ENCODE measurements at places on chromosomes 7 and 10. TPM values are rescaled to one million over a fixed set of nuclear protein-coding genes. Genes with fewer than 3 reads are reported as not detected.
A peak's percentile ranks its signal among the peaks of the same experiment; 100 is the strongest.

DNA sequence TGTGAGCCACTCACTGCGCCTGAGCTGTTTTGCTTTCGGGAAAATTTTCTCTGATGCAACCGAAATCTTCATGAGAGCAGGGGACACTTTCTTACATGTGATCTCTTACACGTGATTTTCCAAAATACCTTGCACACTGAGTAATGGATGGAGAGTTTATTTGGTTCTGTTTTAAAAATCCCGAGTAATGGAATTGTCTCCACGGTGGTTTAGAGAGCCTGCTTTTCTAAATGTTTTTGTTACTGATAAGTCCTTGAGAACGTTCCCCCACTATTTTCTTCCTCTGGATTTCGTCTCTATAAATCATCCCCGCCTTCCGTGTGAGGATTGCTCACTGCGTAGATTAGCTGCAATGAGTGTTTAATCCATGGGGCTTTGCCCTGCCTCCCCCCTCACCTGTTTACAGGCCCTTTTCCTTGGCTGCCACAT lies 25.7 kb downstream of the CAMK1D start:
- DNase-seq, result no peak

- DNase-seq, result no peak
Measured at GRCh38 chr10:85524001-85524666, 842.5 kb downstream of the GRID1 start.

DNA sequence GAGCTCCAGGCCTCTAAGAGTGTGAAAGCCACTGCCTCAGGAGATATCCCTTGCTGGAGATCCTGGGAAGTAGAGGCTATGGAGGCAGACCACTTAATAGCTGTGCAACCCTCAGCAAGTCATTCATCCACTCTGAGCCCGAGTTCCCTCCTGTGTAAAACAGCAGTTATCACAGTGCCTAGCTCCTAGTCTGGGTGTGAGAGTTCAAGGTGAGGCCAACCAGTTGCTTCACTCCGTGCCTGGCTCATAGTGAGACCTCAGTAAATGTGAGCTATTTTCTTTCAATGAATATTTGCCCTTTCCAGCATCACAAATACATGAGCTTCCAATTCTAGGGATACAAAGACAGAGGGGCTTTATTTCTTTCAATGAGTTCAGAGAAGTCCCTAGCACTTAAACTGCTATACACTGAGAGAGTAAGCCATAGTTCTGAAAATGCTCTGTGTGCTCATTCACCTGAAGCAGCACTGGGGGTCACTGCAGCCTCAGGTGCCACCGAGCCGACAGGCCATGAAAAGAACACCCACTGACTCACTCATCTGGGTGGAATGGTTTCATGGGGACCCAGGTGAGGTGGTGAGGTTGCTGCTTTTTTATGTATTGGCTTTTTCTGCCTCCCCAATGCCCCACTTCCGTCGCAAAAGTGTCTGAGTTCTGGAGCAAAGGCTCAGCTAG lies 259.8 kb downstream of the KCNMA1 start:
- no peak for DNase-seq

DNA sequence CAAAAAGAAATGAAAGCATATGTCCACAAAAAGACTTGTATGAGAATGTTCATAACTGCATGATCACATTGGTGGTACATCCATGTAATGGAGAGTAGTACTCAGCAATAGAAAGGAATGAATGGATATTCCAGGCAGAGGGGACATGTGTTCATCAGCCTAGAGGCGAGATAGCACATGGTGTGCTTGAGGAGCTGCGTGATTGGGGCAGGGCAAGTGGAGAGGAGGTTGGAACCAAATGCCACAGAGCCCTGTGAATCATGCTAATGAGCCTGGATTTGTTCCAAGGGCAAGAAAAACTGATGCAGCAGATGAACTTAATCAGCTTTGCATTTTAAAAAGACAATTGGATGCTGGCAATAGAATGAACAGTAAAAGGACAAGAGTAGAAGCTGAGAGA lies 73.3 kb downstream of the C10orf90 start:
- DNase-seq, result no peak

- no peak for DNase-seq
Measured at GRCh38 chr10:26733750-26734568, 36.5 kb downstream of the PDSS1 start.

DNA sequence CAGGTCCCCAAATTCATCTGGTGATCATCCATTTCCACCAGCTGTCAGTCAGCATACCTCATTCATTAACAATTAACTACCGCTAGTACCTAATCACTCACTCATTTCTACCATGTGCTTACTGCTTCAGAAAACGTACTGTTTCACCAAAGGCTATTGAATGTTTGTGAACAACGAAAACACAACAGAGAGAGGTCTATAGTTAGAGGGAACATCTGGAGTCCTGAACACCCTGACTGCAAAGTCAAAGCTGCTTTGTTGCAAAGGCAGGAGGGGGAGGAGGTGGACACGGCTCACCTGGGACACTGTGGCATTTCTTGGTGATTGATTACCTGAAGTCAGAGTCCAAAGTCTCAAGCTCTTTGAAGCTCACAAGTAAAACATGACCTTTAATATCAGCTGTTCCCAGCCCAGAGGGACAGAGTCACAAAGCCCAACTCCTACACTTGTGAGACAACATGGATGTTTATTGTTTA lies 342.3 kb upstream of the ADARB2 start:
- DNase-seq, result peak; percentile 28

GRCh38 chr10:20257422-20257821 lies 441.2 kb downstream of the PLXDC2 start:
- DNase-seq, result no peak

GRCh38 chr10:125153703-125154490 lies 6.5 kb downstream of the CTBP2 start:
- no peak for DNase-seq

DNA sequence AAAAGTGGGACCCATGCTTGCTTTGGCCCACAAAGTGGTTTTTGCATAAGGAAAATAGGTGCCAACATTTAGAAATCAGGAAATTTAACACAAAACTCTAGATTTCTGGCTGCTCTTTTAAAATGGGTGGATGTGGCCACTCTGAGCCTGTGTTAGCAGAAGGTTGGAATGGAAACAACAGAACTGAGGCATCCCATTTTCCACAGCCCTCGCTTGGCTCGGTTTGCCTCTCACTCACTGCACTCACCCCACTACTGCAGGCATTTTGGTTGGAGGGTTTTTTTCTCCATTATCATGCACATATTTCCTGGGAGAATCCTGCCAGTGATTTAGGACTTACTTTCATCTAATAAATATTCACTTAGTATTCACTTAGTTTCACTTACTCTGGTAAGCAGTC lies 178.9 kb downstream of the BICC1 start:
- no peak for DNase-seq

GRCh38 chr10:100009793-100010676 lies at the start of gene DNMBP:
Gene DNMBP (minus strand): TSS chr10:100009947. CDS start chr10:99972124, 37,823 bp downstream.
- DNase-seq, result peak; percentile 78

- DNase-seq, result no peak
Measured at GRCh38 chr7:47725031-47725780, 143.3 kb upstream of the TNS3 start.

- DNase-seq, result no peak
Measured at GRCh38 chr7:158858592-158859503, 2.5 kb downstream of the DYNC2I1 start.

DNA sequence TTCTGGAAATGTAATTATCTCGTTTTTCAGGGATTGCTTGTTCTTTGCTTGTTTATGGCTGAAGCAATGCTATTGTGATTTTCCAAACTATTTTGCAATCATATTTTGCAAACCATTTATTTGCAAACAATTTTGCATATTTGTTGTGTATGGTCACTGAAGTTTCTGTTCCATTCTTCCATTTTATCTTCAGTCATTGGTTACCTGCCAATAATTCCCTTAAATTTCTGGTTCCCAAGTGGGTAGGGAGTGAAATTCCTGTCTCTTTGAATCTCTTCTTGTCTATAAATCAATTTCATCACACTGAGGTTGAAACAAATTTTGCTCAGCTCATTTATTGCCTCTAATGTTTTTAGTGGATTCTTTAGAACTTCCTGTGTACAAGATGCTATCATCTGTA lies 401.7 kb upstream of the VWC2 start:
- no peak for DNase-seq

GRCh38 chr7:94999069-94999351 lies 91.6 kb downstream of the PPP1R9A start:
- no peak for DNase-seq

GRCh38 chr7:130961128-130961601 lies 227.2 kb upstream of the KLF14 start:
- no peak for DNase-seq

GRCh38 chr10:92238586-92239098 lies 52.2 kb downstream of the CPEB3 start:
- peak; percentile 30 for DNase-seq

- no peak for DNase-seq
Measured at GRCh38 chr10:88125766-88126165, 262.3 kb downstream of the PTEN start.

GRCh38 chr7:5414916-5415315 lies 8.7 kb downstream of the TNRC18 start:
- DNase-seq, result no peak

GRCh38 chr10:46092524-46093081 lies 46.5 kb upstream of the MSMB start:
- no peak for DNase-seq

- DNase-seq, result no peak
Measured at GRCh38 chr7:155324012-155324917, 26.6 kb downstream of the INSIG1 start.

DNA sequence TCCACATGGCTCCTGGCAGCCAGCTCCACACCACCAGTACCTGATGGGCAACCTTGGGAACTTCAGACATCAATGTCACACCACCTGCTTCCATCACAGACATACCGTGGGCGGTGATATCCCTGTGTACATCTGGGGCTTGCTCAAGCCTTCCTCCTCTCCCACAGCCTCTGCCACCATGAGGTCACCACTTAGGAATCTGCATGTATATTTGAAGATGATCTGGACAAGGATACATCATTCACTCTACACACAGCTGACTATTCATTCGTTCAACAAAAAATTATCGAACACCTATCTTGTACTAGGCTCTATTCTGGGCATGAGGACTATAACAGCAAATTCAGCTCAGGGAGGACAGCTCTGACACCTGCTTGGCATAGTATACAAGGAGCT lies 6.8 kb downstream of the DLG5 start:
- no peak for DNase-seq

- DNase-seq, result no peak
Measured at GRCh38 chr7:106045586-106045985, 66.5 kb downstream of the SYPL1 start.

DNA sequence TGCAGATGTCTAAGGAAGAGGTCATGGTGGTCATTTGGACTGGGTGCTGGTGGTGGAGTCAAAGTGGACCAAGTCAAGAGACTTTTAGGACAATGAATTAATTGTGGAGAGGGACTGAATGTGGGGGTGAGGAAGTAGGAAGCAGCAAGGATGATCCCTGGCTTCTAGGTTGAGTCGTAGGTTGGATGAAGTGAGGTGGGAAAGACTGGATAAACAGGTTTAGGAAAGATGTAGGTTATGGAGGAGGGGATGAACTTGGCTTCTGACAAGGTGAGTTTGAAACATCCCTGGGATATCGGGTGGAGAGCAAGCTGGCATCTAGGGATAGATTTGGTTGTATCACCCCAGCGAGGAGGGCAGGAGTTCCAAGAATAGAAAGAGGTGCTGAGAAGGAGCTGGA lies 7.6 kb downstream of the SEMA4G start:
- DNase-seq, result no peak

- DNase-seq, result no peak
Measured at GRCh38 chr7:38858259-38858884, 50.6 kb downstream of the VPS41 start.

DNA sequence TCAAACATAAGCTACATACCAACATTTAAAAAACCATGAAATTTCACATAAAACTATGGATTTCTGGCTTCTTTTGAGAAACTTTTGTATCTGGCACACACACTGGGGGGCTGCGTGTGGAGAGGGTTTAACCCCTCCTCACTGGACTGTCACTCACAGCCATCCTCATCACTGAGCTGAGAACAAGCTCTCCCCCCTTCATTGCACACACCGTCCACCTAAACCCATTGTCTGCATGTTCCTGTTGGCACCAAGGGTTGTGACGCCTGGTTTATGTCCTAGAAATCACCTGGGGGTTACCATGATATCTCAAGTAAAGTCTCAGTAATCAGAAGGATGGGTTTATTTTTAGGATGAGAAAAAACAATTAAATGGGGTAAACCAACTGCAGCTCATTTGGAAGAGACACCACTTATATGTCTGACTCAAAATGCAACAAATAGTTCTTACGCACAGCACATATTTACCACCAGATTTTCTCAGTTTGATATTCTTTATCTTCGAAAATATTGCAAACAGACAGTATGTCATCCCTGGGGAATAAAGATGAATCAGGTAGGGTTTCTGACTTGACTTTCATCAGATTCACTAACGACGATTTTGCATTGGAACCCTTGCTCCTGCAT lies 218.5 kb upstream of the KLF6 start:
- DNase-seq, result no peak

DNA sequence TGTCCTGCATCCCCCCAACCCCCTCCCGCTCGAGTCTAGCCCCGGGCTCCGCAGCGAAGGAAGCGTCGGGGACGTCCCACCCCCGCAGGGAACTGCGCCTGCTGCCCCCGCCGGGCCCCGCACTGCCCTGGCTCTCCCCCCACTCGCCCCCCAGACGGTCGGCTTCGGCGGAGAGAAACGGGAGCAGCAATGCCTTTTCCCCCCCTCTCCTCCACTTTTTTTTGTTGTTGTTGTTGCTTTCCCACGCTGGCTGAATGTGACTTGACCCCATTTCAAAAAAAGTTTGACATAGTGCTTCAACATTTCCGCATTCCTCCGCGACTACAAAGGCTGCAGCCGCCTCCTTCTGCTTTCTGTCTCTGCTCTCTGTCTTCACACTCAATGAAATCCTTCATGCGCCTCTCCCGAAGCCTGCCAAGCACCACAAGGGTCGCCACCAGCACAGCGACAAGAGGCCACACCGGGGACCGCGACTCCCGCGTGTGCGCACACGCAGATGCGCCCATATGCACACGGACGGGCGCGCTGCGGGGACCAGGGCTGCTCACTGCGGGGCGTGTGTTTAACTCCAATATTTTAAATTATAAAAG lies 1.0 kb downstream of the CDK6 start:
- peak; percentile 47 for DNase-seq

GRCh38 chr10:96072674-96073073 lies 29.3 kb downstream of the CCNJ start:
- no peak for DNase-seq

GRCh38 chr7:8564281-8564680 lies 130.9 kb downstream of the NXPH1 start:
- no peak for DNase-seq

GRCh38 chr7:55081472-55082227 lies 62.8 kb downstream of the EGFR start:
- no peak for DNase-seq

- DNase-seq, result no peak
Measured at GRCh38 chr7:81284576-81284975, 365.7 kb upstream of the SEMA3C start.

The MCM10 gene
- polyA plus RNA-seq, result 0.15 TPM

The CDH23 gene
- 19.5 TPM for polyA plus RNA-seq

The ABCC2 gene
- polyA plus RNA-seq, result 0.91 TPM

The PON1 gene
- 0.61 TPM for polyA plus RNA-seq

The CD36 gene
- 25.0 TPM for polyA plus RNA-seq

Data from pancreas (tissue), 10 donors.